ENCODE measurements at places on chromosomes 3 and 15.
A peak's percentile ranks its signal among the peaks of the same experiment; 100 is the strongest.

DNA sequence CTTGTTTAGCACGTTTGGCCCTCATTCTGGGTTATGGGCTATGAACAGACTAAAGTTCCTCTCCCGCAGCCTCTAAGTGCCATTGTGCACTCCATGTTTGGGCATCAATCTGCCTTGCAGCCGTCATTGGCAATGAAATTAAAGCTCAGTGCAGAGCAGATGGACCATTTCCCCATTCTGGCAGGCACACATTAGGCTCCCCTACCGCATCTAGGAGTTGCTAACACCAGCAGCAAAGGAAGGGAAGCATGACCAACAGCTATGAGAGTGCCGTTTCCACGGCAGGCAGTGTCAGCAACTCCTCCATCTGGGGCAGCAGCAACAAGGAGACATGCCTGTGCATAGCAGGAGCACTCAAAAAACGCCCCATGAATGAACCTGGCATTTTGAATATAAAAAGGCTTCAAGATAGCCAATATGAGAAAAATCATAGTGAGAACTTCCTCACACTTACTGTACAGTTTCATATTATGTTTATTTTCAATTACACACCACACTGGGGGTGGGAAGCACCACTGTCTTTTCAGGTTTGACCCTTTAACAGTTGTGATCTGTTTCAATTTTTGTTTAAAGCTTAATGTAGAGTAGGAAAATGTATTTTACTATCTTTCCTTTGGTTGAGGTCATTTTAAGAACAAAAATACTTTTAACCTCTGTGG, 218.7 kb downstream of the KCNMB2 start:
- no peak for DNase-seq

DNA sequence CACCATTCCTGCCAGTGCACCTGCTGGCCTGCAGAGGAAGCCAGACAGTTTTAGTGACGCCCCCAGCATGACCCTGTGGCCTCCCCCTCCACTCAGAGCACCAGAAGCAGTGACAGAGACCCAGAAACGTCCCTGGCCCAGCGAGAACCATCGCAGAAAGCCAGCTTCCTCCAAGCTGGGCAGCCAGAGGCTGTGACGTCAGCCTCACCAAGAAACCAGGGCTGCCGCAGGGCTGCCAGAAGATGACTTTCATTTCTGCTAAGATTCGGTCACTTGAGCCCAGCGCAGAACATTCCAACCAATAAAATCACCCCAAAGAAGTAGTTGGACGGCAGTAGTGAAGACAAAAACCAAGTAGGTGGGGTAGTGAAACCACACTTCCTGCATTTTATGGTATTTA, 29.6 kb upstream of the RPL32 start:
- DNase-seq = no peak

DNA sequence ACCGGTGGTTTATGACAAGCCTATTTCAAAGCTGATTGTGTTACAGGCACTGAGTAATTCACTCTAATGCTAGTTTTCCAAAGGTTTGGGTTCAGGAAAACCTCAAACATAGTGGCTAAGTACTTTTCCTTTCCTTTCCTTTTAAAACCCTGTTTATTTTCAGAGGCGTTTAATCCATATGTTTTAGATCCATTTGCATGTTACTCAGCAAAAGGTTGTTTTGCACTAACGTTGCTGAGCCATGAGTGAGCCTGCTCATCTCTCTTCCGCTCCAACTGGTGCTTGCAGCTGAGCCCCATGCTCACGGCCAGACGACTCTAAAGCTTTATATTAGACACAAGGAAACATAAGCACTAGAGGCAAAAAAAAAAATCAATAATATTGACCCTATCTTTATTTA, 9.4 kb downstream of the CEMIP start:
- no peak for DNase-seq

- DNase-seq = no peak
These were observed 857.3 kb downstream of the NAALADL2 start for GRCh38 chr3:175716446-175716845.

DNA sequence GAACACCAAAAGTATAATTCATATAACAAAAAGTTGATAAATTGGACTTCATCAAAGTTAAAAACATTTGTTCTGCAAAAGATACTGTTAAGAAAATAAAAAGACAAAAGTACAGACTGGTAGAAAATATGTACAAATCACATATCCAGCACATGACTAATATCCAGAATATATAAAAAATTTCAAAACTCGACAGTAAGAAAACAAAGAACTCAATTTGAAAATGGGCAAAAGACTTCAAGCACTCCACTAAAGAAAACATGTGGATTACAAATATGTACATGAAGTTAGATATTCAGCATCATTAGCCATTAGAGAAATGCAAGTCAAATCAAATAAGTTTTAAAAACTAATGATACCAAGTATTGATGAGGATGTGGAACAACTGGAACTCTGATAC, 6.7 kb downstream of the GK5 start:
- DNase-seq = no peak

DNA sequence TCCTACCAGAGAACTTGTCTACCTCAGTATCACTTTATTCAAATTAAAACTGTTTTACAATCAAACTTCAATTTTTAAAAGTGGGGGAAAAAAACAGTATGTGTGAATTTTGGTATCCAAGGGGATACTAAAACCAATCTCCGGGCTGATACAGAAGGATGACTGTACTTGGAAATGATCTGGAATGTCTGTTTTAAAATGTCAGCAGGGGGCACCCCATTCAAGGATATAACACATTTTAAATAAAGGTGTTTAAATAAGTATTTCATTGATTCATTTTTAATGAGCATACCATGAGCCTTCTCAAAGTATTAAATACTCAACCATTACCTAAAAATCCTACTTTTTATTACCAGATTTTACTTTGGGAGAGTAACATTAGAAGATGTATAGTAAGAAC, 67.9 kb downstream of the ULK4 start:
- DNase-seq = no peak

- peak; percentile 77 for DNase-seq
These were observed at the start of gene MB21D2 for GRCh38 chr3:192917404-192918274. TSS of gene MB21D2 (minus strand) at chr3:192917856. CDS start at chr3:192917840, 16 bp downstream.

DNA sequence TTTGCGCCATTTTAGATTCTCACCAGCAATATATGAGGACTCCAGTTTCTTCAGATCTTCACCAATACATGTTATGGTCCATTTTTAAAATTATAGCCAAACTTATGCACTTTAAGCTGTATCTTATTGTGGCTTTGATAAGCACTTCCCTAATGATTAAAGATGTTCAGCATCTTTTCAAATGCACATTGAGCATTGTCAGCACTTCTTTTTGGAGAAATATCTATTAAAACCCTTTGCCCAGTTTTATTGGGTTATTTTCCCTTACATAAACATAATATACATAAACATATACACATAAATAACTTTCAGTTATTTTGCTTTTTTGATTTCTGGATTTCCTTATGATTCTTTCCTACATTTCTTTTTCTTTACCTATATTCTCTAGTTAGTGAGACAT, 83.8 kb downstream of the ROBO1 start:
- no peak for DNase-seq

DNA sequence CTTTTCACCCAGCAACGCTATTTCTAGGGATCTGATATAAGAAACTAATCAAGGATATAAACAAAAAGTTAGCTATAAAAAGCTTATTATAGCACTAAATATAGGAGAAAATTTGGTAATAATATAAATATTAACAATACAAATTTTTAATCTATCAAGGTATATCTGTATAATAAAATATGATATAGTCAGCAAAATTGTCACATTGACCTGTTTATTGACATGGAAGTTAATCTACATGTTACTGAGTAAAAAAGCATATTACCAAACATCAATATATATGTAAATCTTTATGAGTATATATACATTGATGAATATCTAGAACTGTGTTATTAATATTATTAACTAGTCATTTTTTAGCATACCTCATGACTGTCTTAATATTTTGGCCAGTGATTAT, 26.6 kb downstream of the SHOX2 start:
- no peak for DNase-seq

DNA sequence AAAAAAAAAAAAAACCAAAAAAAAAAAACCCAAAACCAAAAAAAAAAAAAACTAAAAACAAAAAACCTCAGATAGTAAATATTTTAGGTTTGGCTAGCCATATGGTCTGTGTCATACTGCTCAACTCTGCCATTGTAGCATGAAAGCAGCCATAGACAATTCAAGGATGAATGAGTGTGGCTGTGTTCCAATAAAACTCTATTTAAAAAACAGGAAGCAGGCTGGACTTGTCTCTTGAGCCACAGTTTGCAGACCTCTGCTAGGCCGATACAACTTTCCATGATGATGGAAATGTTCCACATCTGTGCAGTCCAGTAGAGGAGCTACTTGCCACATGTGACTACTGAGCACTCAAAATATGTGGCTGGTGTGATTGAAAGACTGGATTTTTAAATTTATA, 11.1 kb downstream of the EFCAB12 start:
- DNase-seq = no peak

DNA sequence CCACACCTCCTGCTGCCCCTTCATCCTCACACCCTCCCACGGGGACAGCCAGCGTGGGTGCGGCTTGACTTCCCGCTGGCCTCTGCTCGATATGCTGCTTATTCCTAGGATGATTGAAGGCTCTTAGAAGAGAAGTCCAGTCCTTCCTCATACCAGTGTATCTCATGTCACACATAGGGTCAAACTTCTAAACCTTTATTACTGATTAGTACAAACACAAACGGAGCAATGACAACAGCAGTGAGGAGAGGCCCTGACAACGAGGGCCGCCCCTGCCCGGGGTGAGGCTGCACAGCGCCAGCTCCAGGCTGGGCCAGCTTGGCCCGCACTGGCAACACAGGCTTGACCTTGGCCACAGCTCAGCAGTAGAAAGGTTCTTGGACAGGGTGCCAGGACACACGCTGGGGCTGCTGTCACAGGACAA, 3.7 kb downstream of the CIB1 start:
- peak; percentile 69 for DNase-seq

DNA sequence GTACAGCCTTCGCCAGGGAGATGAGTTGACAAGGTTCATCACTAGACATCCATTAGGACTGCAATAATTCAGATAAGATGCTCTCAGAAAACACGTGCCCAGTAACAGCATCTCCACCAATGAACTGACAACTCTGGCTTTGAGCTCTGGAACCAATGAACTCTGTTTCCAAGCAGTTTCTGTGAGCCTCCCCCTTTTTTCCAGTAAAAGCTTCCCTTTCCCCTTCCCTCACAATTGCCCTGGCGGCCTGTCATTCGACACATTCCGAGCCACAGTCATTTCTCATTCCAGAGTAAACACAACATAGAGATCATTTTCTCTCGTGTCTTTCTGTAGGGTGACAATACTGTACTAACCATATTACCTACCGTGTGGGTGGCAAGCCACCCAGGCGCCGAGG, 3.6 kb downstream of the PLA2G4D start:
- DNase-seq = no peak

DNA sequence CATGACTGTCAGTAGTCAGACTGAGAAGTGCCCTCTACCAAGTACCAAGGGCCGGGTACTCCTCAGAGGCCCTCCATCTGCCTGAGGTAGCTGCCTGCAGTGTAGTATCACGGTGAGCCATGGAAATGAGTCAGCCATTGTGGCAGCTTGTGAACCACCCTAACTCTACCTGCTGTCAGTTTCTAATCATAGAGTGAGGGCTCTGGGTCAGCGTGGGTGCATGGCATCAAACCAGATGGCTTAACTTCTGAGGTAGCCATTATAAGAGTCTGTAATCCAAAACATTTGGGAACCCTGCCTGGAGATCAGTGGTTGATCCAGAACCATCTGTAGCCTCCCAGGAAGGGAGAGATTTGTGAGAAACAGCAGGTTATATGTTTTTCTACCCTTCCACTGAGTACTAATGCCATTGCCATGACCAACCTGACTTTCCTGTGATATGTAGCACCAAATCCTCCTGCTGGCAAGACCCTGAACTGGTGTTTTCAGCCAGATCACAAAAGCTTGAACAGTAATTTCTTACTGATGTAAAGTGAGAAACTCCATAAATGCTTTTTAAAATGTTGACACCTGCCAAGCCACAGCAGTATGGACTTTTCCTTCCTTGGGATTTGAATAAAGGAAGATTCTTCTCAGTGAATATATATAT, 38.9 kb downstream of the ABHD2 start:
- no peak for DNase-seq

- no peak for DNase-seq
These were observed 306.6 kb upstream of the ARRDC4 start for GRCh38 chr15:97653896-97654295.

DNA sequence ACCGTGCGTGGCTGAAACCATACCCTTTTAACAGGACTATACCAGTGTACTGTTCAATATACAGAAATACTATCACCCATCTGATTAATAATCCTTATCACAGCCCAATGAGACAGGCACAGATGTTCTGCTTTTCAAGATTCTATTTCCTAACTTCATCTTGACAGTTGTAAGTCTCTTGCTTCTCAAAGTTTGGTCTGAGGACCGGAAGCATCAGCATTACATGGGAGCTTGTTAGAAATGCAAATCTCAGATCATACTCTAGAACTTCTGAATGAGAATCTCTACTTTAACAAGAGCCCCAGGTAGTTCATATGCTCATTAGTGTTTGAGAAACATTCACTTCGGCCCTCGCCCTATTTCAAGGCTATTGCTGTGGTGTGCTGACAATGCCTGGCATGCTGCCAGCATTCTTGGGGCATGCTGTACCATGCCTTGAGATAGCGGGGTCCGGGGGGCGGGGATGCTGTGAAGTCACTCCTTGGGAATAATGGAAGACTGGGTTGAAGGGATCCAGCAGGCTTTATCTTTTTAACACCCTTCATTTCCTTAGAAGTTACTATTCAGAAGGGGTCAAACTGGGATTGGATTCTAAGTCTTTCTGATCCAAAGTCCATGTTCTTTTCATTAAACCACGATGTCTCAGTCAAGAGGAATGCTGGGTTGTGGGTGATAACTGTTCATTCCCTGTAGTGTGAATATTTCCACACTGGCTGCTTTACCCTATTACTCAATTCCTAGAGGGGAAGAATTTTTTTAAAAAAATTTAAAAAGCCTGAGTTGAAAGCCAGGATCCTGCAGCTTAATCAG, 194.7 kb downstream of the LPP start:
- no peak for DNase-seq

- DNase-seq = no peak
These were observed 123.5 kb downstream of the GHSR start for GRCh38 chr3:172324611-172325203.

- DNase-seq = no peak
These were observed 34.6 kb downstream of the FGD5 start for GRCh38 chr3:14853271-14853951.

- no peak for DNase-seq
These were observed 83.3 kb downstream of the TMCO5A start for GRCh38 chr15:38017721-38018120.

- DNase-seq = no peak
These were observed 264.4 kb upstream of the PROK2 start for GRCh38 chr3:72049300-72049699.

DNA sequence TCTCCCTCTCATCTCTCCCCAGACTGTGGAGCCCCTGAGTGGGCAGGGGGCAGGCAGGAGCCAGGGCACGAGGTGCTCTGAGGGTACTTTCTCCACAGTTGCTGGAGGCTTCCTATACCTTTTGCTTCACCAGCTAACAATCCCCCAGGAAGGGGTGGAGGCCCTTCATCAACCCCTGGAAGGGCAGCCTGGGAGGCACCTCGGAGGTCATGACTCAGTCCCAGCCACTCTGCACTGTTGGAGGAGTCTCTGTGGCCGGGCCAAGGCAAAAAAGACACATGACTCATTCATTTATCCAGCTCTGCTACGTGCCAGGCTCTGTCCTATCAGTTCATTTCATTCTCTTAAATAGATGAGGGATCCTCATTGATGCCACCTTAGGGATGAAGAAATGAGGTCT, 15.6 kb upstream of the KY start:
- no peak for DNase-seq

- no peak for DNase-seq
These were observed 40.9 kb downstream of the STRIT1 start for GRCh38 chr3:155252535-155252934.

All from substantia nigra (tissue), 51 donors.